ENCODE measurements at places on chromosomes 6 and 20.

- no peak for DNase-seq
Observed at GRCh38 chr6:42047213-42047590, 3.1 kb upstream of the TAF8 start.

DNA sequence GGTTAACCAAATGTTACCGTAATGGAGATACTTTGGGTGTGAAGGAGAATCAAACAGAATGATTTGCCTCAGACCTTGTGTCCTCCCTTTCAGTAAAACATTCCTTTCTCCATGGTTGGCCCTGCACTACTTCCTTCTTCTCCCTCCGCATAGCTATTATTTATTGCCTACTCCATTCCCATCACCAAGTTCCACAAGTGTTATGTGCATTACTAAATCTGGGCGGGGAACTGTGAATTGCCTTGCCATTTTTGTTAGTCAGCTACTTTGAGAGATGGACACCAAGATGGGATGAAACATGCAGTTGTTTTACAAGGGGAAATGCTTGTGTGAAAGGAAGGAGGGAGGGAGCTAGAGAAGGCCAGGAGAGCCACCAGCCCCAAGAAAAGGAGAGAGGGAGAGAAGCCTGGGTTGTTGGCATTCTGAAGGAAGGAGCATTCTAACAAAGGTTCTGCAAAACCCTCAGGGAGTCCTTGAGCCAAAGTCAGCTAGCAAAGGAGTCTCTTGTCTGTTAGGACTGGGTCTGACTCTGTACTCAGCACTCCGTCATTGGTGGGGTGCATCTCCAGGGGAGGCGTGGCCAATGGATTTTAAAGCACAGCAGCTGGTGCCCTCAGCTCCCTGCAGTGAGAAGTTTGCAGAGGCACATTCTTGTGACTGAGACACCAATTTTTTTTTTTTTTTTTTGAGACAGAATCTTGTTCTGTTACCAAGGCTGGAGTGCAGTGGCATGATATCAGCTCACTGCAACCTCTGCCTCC, 83.6 kb upstream of the CHD6 start:
- no peak for DNase-seq

DNA sequence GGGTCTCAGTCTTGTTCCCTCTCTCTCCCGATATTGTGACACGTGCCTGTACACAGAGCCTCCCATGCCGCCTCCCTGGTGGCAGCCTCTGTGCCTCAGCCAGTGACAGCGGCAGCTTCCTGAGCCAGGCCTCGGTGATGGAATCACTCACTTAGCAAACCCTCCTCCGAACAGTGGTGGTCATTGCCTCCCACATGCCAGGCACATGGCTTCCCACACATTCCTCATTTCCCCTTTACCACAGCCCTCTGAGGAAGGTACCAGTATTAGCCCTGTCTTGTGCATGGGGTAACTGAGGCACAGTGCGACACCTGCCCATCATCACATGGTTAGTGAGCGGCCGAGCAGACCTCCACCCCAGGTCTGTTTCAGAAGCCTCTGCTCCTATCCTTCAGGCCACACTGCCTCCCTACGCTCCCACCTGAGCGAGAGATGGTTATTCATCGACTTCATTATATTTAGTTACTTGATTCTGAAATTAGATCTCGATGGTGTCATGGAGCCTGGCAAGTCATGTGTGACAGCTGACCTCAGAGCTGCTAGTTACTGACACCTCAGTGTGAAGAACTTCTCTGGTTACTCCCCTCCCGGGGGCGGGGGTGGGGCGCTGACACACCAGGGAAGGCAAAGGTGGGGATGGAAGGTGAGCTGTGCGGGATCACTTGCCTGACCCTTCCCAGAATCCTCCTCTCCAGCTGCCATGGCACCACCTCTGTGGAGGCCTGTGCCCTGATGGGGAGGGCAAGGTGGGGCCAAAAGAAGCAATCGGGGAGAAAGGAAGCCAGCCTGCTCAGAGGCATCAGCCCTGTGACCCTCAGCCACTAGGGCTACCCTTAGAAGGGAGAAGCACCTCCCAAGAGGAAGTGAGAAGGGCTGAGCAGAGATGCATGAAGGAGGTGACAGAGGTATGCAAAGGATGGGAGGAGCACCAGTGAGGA, 17.9 kb downstream of the MDGA1 start:
- no peak for DNase-seq

DNA sequence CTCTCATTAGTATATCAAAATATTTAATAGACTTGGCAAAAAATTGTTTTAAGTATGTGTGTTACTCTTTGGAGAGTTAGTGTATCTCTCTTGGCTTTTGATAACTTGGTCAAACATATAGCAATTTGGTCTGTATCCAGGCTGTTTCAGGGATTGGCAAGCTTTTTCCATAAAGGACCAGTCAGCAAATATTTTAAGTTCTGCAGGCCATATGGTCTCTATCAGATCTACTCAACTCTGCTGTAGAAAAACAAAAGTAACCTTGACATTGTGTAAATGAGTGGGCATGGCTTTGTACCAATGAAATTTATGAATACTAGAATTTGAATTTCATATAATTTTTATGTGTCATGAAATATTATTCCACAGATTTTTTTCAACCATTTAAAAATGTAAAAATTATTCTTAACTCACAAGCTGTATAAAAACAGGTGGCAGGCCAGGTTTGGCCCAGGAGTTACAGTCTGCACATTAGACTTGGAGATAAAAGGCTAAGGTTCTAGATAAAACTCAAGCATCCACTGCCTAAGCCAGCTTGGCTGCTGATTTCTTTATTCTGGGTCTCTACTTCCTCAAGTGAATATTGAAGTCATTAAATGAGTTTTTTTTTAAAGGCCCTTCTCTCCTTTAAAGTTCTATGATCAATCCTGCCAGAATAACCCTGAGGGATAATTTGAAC, 13.7 kb downstream of the GSTA4 start:
- no peak for DNase-seq

DNA sequence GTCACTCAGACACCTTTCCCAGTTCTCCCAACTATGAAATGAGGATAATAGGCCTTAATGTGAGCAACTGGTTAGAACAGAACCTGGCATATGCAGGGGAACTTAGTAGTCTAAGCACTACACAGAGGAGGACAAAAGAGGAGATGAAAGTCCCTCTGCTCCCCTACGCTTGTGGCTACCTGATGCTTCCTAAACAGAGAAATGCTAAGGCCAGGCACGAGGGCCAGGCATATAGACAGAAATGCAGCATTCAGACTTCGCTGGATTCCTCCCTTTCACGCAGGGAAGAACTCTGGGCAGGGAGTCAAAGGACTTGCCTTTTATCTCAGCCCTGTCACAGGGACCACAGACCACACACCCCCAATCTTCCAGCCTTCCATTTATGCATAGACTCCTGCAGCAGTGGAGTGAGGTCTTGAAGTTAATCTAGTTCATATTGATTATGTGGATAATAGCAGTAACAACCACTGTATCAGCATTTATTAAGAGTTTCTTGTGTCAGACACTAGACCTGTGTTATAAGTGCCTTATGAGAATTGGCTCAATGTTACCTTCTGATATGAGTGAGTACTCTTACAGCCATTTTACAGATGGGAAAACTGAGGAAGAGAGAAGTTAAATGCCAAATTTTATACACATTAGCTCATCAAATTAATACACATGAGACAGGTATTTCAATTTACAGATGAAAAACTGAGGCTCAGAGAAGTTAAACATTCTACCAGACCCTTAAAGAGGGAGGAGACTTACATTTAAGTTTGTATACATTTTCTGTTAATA, 27.0 kb upstream of the TRAF3IP2 start:
- DNase-seq: no peak

DNA sequence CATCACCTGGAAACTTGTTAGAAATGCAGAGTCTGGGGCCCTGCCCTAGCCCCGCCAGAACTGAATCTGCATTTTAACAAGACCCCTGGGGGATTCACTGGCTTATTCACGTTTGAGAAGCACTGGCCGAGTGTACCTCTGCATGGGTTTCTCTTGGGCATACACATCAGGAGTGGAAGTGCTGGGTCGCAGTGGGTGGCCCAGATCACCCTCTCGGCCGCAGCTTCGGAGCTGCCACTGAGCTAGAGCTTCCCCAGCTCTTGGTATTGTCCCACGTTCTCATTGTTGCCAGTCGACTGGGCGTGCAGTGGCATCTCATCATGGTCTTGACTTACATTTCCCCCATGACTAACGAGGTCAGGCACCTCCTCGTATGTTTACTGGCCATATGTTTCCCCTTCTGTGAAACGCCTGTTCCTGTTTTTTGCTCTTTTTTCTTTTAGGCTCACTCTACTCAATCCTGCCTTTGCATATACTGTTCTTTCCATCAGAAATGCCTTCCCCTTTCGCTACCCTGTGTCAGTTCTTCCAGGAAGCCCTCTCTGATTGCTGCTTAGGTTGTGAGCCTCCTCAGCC, 3.0 kb upstream of the DLGAP4 start:
- no peak for DNase-seq

DNA sequence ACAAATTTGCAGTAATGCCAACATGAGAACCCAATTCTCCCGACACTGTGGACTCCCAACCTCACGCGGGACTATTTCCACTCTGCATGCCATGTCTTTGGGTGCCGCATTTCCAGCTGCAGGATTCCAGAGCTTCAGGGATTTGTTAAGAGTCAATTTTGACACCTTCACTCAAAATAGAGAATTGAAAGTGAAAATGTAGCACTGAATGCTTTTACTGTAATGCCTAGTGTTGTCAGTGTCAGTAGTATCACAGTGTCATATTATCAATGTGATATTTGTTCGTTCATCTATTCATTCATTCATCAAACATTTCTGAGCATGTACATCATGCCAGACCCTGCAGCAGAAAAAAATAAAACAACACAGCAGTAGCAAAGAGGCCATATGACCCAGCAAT, 13.4 kb upstream of the FAM50B start:
- DNase-seq: no peak

DNA sequence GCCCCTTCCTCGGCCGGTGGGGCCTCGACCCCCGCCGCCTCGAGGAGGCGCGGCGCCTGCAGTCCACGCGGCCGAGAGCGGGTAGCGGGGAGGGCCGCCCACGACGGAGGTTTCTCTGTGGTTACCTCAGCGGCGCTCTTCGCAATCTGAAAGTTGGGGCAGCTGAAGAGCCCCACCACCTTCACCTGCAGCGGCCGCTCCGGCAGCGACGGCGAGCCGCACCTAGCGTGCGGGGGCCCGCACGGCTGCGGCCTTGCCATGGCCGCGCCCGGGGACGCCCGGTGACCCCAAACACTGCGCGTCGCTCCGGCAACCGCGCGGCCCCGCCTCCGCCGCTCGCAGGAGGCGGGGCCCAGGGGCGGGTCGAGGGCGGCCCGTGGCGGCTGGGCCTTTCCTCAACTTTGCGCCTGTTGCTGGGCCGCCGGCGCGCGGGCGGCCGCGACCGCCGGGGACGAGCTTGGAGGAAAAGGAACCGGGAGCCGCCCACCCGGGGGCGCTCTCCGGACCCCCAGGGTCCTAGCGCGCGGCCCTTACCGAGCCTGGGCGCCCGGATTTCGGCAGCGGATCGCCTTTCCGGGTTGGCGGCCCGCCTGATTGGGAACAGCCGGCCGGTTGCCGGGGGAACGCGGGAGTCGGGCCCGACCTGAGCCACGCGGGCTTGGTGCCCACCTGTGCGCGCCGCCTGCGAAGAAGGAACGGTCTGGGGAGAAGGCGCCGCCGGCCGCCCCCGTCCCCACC, at the start of the genes PPIL6 and SMPD2:
PPIL6 (minus strand) TSS at position 298 of the 738 bp plus-strand sequence; CDS start at position 260, 38 bp downstream.
SMPD2 (plus strand) TSS at position 394 of the 738 bp plus-strand sequence. CDS start 398 bp downstream, outside the sequence.
- DNase-seq: peak; percentile 60

DNA sequence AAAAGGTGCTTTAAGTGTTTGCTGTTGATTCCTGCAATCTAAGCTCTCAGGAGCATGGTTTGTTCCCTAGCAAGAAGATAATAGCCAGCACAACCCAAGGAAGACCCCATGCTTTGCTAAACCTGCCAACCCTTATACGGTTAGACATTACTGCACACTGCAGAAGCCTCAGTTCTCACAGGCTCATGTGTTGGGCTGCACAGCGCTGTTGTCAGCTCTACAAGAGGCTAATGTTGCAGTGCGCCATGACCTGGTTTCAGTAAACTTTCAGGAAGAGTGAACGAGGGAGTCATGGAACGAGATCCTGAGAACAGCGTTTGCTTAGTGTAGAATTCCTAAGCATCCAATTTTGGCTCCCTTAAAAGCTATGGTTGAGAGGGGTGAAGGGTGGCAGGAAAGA, 218.5 kb downstream of the ARHGAP18 start:
- no peak for DNase-seq

DNA sequence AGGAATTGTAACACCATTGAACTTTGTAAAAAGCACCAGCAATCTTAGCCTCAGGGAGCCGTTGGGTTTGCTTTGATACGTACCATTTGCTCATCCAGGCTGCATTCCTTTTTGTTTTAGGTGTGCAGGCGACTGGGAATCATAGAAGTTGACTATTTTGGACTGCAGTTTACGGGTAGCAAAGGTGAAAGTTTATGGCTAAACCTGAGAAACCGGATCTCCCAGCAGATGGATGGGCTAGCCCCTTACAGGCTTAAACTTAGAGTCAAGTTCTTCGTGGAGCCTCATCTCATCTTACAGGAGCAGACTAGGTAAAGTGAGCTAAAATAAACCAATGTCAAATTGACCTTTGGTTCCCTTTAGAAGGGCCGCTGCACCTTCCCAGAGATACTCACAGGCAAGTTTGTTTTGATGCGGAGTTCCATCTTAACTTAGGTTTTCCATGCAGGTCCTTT, 1.6 kb downstream of the MYLIP start:
- no peak for DNase-seq

DNA sequence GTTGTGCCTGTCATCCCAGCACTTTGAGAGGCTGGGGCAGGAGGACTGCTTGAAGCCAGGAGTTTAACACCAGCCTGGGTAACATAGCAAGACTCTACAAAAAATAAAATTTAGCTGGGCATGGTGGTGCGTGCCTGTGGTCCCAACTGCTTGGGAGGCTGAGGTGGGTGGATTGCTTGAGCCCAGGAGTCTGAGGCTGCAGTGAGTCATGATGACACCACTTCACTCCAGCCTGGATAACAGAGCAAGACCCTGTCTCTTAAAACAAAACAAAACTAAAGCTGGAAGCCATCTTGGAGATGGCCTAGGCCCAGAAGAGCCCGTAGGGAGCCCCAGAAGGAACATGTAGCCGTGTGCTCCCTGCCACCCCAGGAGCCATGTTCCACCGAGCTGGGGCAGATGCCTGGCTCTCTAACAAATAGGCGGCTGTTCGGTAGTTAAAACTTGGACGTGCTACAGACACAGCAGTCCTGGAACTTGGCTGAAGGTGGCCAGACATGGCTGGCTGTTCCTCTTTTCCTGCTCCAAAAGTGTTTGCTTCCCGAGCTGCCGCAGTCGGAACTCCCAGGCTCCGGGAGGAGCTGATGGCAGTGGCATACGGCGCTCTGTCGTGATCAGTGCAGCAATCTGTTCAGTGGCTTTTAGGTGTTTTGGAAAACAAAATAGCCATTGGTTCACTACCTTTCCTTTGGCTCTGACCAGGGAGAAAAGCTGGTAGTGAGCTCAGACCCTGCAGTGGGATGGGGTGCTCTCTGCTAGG, 37.0 kb downstream of the DYNLT1 start:
- DNase-seq: no peak

GRCh38 chr20:56200456-56200855, 48.1 kb upstream of the MC3R start:
- DNase-seq: no peak

DNA sequence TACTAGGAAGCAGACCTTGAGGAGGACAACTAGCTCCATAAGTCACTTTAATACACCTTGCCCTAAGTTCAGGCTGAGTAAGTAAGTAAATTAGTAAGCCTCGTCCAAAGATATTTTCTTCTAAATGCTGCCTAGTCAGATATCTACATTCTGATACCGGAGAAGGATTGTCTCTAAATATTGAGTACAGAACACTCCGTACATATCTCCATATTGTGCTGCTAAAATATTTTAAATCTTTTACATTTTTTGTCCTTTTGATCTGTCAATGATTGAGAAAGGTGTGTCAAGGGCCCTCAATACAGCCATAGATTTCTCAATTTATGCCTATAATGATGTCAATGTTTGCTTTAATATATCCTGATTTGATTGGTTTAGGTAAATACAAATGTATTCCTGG, 3.2 kb downstream of the WFDC8 start:
- DNase-seq: no peak

Data from stimulated activated CD8-positive, alpha-beta memory T cell treated with anti-CD3 and anti-CD28 coated beads, Interleukin-2, amount 100 ng/mL, for 1 hour (primary cell).